ENCODE measurements at places on chromosomes 6 and 20. TPM values are rescaled to one million over a fixed set of nuclear protein-coding genes. Genes with fewer than 3 reads are reported as not detected.

DNA sequence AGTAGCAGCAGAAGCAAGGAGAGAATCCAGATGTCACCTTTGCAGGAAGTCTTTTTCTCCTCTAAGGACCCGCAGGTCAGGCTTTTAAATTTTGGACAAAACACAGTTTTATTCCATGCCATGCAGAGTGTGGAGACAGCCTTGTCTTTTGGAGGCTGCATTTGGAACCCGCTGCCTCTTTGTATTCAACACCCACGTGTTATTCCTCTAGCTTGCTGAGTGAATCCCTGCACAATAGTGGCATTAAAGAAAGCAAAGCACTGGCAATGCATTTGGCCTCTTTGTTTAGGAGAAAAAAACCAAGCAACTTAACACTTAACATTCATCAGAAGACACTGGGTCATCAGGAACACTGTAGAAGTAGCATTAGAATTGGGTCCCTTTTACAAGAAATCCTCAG lies 43.5 kb downstream of the TFAP2B start:
- no peak overlapping the region for H3K27ac ChIP-seq
- H3K4me3 ChIP-seq, result no peak overlapping the region
- H3K27me3 ChIP-seq, result no peaks in the 10 kb centered on the region
- no peaks in the 10 kb centered on the region for H3K36me3 ChIP-seq
- DNase-seq, result no peak

EBF4 gene
- total RNA-seq, result 6.6 TPM

- no peaks in the 10 kb centered on the region for H3K4me1 ChIP-seq
- DNase-seq, result no peak
- H3K36me3 ChIP-seq, result no peaks in the 10 kb centered on the region
- no peak overlapping the region for H3K27ac ChIP-seq
- H3K4me3 ChIP-seq, result no peak overlapping the region
Observed at GRCh38 chr6:132832891-132833290, 18.5 kb downstream of the RPS12 start.

GRCh38 chr20:50328996-50329898 lies 138.6 kb downstream of the CEBPB start:
- H3K36me3 ChIP-seq, result no peaks in the 10 kb centered on the region
- no peaks in the 10 kb centered on the region for H3K4me1 ChIP-seq
- DNase-seq, result no peak
- no peak overlapping the region for H3K27ac ChIP-seq
- H3K4me3 ChIP-seq, result no peak overlapping the region

GRCh38 chr6:2695454-2696095 lies 55.1 kb downstream of the MYLK4 start:
- no peak for DNase-seq
- H3K36me3 ChIP-seq, result no peaks in the 10 kb centered on the region
- H3K27ac ChIP-seq, result no peak overlapping the region
- peaks cover 4% of the 10 kb centered on the region for H3K27me3 ChIP-seq
- no peak overlapping the region for H3K4me3 ChIP-seq

DNA sequence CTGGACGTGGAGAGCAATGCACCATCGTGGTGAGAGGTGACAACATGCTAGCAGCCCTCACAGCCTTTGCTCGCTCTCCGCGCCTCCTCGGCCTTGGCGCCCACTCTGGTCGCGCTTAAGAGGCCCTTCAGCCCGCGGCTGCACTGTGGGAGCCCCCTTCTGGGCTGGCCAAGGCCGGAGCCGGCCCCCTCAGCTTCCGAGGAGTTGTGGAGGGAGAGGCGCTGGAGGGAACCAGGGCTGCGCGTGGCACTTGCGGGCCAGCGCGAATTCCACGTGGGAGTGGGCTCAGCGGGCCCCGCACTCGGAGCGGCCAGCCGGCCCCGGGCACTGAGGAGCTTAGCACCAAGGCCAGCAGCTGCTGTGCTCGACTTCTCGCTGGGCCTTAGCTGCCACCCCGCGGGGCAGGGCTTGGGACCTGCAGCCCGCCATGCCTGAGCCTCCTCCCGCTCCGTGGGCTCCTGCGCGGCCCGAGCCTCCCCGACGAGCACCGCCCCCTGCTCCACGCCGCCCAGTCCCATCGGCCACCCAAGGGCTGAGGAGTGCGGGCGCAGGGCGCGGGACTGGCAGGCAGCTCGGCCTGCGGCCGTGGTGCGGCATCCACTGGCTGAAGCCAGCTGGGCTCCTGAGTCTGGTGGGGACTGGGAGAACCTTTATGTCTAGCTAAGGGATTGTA lies 3.8 kb downstream of the GPX6 start:
- H3K27ac ChIP-seq, result no peak overlapping the region
- peaks cover 8% of the 10 kb centered on the region for H3K4me1 ChIP-seq
- DNase-seq, result no peak
- H3K36me3 ChIP-seq, result no peaks in the 10 kb centered on the region

- H3K4me1 ChIP-seq, result no peaks in the 10 kb centered on the region
- no peak for DNase-seq
- H3K36me3 ChIP-seq, result no peaks in the 10 kb centered on the region
- no peak overlapping the region for H3K27ac ChIP-seq
Observed at GRCh38 chr6:169647637-169648036, 54.2 kb downstream of the WDR27 start.

All from activated CD4-positive, alpha-beta memory T cell treated with anti-CD3 and anti-CD28 coated beads for 36 hours (primary cell).